GM12865 (cell line): ENCODE measurements at places on chromosomes 7 and 10.
A peak's percentile ranks its signal among the peaks of the same experiment; 100 is the strongest.

DNA sequence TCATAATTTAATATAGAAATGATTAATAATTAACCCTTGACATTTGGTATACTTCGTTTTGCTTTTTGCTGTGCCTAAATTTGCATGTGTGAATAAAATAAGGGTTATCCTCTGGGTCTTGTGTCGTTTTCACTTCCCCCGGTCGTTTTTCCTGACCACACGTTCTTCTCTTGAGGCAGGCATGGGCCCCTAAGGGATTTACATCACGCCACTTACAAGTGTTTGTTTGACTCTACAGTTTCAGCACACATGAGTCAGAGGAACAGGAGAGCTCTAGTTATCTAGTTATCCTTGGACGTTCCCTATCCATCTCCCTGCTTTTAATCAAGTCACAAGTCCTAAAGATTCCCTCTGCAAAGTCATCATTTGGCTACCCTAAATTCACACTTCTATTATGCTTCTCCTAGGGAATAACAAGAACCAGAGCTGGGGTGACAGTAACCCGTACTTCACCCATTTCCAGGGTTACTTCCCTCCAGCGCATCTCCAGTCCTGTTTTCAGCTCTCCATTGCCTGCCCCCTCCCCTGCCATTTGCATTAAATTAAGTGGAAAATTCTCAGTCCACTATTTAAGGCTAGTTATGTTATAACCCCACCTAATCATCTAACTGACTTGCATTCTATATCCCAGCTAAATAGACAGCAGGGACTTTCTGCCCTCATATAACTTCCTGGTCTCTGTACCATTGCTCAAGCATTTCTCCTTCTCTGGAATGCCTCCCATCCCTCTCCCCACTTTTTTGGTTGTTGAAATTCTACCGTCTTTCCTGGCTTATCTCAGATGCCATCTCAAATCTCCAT, 206.9 kb downstream of the PTEN start:
- peak; percentile 97 for DNase-seq

DNA sequence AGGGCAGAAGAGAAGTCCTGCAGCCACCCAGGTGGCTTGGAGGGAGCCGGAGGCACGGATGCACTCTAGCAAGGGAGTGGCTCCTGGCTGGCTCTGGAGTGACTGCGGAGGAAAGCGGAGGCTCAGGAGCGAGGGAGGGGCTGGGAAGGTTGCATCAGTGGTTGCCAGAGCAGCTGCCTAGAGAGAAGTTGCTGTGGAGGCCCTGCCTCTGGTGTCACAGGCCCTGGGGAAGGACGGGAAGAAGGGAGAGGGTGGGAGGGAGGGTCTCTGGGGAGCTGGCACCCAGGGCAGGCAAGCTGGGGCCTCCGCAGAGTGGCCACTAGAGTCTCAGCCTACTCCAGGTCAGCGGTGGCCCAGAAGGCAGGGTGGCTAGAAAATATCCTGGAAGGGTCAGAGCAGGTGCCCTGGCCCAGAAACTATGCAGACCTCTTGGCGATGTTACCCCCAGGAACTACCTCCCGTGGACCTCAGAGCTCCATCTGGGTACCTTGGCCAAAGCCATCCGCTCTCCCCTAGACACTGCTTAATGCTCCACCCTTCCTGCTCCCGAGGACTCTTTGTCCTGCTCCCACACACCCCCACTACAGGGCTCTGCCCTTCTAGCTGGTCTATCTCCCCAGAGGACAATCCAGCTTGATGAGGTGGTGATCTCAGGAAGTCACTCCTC, 164.3 kb downstream of the NRF1 start:
- no peak for DNase-seq

DNA sequence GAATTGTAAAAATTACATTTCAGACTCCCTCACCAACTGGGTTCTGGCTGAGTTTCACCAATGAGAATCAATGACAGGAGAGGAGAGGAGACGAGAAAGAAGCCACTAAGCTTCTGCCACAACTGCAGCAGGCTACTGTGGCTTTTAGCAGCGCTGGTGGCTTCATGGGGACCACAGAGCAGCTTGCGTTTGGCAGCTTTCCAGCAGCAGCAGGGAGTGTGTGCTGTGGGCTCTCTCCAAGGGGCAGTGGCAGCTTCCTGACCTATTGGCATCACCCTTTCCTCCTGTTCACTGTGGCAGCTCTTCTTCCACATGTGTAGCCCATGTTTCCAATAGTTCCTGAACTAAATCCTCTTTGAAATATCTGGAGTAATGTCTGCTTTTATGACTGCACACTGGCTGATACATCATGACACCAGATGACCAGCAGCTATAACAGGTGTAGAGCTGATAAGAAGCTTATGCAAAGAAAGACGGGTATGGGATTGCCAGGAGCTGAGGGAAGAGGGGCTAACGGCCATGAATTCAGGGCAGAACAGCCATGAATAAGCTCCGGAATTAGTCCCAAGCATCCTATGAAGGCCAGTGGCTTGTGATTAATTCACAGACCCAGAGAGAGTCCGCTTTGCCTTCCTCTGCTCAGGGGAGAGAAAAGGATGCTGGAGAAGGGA, 46.8 kb downstream of the KCNH2 start:
- DNase-seq = peak; percentile 33

DNA sequence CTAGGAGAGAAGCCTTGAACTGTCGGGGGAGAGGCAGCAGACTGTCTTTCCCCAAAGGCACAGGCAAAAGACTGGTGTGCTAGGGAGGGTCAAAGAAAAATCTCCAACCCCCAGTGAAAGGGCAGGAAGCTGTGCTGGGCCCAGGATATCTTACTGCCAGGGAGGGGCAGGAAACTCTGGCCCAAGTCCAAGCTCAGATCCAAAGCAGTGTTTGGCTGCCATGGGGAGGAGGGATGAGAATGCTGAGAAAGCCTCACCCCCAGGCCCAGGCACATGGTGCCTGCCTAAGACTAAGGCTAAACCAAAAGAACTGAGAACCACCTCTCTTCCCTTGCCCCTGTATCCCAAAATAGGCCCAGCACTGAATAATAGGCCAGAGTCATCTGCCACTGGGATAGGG, 171.2 kb downstream of the PLPP4 start:
- DNase-seq = no peak

- no peak for DNase-seq
These were observed 2.0 kb upstream of the GTPBP4 start for GRCh38 chr10:986137-986825.

GRCh38 chr7:158613481-158613880, 25.9 kb upstream of the PTPRN2 start:
- DNase-seq = peak; percentile 83

DNA sequence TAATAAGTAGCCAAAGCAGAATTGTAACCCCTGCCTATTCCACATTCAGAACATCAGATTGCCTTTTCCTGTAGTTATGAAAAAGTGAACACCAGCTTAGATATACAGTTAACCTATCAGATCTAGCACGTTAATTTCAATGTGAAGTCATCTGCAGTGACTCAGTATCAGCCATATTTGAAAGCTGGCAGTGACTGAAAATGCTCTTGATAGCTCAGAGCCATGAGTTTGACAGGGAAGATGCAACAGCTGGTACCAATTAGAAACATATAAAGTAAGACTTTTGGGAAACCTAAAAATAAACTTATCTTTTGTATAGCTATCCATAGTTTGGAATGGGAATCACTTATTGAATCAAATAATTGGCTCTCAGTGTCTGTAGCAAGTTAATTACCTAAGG, 284.1 kb upstream of the NPSR1 start:
- no peak for DNase-seq

DNA sequence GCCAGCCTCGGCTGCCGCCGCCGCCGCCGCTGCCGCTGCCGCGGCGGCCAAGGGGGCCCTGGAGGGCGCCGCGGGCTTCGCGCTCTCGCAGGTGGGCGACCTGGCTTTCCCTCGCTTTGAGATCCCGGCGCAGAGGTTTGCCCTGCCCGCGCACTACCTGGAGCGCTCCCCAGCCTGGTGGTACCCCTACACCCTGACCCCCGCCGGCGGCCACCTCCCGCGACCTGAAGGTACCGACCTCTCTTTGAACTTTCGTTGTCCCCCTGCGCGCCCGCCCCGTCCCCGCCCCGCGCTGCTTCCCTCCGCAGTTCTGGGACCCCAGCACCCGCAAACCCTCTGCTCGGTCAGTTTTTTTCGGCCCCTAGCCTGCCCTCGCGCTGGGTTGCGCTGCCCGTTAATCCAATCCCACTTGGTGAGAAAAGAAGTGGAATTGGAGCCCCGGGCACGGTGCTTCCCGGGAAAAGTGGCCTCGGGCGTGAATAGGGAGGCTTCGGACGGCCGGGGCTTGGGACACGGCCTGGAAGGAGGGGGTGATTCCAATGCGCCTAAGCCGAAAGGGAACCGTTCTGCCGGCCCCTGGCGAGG, 543 bp downstream of the HMX3 start:
- DNase-seq = no peak

DNA sequence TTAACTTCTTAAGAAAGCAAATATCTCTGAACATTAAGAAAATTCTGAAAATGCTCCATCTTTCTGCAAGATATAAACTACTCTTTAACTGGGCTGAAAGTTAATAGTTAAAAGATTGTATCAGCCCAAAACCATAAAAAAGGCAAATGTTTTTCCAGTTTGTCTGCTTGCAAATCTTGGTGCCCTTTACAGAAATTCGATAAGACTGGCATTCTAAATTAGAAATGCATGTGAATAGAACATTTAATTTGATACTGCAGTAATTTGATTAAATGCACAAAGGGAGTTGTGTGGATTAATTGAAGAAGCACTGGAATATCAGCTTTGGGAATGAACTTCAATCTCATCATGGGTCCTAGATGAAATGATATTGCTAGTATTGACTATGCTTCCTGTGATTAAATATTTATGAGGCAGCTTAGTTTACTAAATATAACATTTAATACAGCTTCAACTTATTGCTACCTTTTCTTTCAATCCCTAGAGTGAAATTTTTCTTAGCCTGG, 78.4 kb downstream of the IQUB start:
- DNase-seq = no peak
